ENCODE measurements at places on chromosomes 6 and 20.
A peak's percentile ranks its signal among the peaks of the same experiment; 100 is the strongest.

DNA sequence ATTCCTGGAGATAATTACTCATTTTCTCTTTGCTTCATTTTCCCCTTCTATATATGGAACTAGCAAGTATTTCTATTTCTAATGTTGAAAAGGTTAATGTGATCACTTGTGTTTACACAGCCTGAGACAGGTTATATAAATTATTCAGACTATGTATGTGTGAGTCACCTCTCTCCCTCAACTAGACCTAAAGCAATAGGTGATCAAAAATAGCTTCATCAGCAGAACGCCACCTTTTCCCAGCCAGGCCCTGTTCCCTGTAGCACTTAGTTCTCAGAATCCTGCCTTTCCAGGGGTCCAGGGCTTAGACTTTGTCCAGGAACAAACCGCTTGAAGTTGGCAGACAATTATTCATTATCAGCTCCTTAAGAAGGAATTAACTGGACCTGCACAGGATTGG is 125.3 kb upstream of the EXOC2 start:
- DNase-seq: no peak

GRCh38 chr6:3355358-3356055 is 96.8 kb downstream of the PSMG4 start:
- no peak for DNase-seq

DNA sequence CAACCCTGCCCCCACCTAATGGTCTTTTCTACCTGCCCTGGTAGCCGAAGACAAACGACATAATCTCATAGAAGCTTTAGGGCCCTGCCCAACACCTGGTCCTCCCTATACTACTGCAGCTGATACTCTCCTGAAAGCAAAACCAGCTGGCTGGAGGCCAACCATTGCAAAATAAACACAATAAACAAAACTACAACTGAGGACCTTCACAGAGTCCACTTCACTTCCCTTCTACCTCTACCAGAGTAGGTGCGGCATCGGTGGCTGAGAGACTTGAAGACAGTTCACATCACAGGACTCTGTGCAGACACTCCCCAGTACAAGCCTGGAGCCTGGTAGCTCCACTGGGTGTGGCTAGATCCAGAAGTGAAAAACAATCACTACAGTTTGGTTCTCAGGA is 476.2 kb downstream of the MMUT start:
- no peak for DNase-seq

DNA sequence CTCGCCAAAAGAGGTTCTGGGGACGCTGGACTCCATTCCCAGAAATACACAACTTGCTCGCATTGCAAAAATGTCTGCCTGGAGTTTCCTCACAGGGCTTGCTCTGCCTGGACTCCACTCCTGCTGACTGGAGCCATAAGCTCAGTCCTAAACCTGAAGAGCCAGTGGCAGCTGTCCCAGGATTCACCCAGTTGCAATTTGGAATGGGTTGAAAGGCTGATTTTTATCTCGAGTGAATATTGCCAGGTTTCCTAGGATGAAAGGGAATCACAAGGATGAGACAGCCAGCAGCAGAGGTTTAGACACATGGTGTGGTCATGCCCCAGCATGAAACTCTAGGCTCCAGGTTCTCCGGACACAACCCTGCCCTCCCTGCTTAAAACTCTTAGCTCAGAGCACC is 223.3 kb downstream of the BMP7 start:
- DNase-seq: no peak

DNA sequence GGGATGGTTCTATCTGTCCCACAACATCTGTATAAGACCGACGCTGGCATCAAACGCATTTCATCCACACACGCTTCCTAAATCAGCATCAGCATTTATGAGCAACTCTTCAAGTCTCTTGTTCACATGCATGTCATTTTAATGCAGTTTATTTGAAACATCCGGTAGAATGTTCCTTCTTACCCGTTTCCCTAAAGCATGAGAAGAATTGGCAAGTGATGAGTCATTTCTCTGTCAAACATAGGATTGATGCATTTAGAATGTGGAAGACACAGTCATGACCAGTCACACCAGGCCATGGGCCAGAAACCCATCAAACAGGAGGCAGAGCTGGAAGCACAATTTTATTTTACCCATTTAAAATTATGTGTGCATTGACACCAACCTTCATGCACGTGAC is 122.8 kb downstream of the UST start:
- DNase-seq: no peak

- DNase-seq: no peak
These were observed 66.1 kb downstream of the ADGB start for GRCh38 chr6:146664871-146665360.

- no peak for DNase-seq
These were observed 1.4 kb upstream of the ENPP3 start for GRCh38 chr6:131635384-131636340.

DNA sequence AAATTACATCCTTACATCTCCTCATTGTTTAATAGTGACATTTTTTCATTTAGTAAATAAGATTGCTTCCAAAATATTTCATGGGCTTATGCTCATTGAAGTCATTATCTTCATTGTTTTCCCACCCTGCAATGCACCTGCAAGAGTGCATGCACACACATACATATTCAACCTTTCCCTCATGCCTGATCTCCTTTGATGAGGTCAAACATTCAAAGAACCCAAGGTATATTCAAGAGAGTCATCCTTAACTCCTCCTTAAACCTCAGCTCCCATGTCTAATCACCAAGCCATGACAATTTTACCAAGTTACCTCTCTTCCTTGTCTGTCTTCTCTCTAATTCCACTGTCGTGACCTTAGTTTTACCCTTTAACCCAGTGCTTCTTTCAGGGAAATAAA is 56.5 kb downstream of the HIVEP2 start:
- no peak for DNase-seq

GRCh38 chr20:51667491-51667890 is 100.7 kb downstream of the ATP9A start:
- DNase-seq: no peak

DNA sequence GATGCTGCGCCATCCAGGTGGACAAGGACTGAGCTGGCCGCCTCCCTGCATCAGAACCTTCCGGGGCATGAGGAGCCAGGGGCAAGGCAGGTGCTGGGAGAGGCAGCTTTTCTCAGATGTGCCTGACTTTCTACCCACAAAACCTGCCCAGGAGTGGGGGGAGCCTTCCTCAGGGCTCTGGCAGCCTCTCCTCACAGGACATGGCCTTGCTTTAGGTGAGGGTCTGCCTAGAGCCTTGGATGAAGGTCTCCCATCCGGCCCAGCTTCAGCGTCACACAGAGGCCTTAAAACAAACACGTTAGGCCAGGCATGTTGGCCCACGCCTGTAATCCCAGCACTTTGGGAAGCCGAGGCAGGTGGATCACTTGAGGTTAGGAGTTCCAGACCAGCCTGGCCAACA is 7.4 kb downstream of the BCAS4 start:
- no peak for DNase-seq

DNA sequence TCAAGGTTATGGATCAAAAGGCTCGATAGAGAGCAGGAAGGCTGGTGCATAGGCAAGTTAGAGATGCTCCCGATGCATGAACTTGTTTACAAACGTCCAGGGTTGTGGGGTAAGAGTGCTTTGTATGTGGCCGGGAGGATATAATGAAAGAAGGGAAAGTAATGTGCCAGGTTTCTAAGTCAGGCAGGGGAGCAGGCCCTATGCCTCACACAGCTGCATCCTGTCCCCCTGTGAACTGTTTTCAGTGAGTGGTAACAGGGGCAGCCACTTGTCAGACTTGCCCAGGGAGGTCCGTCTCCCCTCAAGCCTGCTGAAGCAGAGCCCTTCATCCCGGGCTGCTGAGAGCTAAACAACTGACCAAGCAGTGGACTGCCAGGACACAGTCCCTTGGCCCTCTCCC is 19.4 kb downstream of the KCNK5 start:
- no peak for DNase-seq

DNA sequence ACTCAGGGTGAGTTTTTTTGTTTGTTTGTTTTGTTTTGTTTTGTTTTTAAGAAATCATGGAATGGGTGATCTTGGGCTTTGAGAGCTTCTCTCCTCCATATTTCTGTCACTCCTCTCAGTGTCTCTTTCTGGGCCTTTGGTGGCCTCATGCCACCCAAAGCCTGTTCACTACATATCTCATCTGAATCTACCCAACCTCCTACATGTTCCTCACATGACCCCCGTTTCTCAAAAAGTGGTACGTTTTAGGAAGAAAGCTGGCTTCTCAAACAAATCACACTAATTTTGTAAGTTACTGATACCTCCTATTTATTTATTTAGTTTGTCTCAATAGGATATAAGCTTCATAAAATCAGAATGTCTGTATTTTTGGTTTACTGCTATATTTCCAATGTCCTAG is 80.0 kb downstream of the SESN1 start:
- no peak for DNase-seq

DNA sequence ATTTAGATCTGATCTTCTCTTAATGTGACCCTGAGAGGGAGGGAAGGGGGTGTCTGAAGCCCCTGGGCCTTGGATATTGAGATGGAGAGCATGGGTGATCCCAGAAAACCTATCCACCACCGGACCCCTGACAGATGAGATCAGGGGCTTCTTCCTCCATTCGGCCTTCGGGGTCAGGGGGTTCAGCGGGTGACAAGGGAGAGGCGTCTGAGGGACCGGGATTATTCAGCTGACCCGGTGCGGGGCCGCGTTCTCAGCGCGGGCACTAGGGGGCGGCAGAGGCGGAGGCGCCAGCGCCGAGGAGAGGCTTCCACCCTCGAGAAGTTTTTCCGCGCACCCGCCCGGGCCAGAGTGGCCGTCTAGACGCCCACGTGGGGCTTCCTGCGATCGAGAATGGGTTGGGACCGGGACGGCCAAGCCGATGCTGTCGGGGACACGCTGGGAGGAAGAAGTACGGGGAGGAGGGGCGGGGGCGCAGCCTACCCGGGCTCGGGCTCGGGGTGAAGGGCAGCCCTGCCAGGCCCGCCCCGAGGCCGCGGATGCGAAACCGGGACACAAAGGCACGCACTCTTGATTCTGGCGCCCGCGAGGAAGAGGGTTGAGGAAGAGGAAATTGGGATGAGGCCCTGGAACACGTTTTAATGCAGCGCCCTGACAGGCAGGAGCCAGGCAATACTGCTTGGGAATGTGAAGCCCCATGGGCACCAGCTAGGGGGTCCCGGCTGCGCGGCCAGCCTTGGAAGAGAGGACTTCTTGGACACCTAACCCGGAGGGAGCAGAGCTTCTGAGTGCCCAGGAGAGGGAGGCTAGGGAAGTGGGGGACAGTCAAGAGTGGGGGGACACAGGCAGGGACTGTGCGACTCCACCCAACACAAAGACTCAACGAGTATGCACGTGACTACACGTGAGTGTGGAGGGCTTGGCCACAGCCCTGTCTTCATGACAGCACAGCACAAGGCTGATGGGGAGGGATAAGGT is 30.6 kb downstream of the COL11A2 start:
- DNase-seq: peak; percentile 87

- no peak for DNase-seq
These were observed 284.6 kb downstream of the CDC5L start for GRCh38 chr6:44672086-44672485.
